ENCODE measurements at places on chromosomes 5 and 9.

- DNase-seq: no peak
Observed at GRCh38 chr9:120761006-120761405, 32.2 kb downstream of the FBXW2 start.

DNA sequence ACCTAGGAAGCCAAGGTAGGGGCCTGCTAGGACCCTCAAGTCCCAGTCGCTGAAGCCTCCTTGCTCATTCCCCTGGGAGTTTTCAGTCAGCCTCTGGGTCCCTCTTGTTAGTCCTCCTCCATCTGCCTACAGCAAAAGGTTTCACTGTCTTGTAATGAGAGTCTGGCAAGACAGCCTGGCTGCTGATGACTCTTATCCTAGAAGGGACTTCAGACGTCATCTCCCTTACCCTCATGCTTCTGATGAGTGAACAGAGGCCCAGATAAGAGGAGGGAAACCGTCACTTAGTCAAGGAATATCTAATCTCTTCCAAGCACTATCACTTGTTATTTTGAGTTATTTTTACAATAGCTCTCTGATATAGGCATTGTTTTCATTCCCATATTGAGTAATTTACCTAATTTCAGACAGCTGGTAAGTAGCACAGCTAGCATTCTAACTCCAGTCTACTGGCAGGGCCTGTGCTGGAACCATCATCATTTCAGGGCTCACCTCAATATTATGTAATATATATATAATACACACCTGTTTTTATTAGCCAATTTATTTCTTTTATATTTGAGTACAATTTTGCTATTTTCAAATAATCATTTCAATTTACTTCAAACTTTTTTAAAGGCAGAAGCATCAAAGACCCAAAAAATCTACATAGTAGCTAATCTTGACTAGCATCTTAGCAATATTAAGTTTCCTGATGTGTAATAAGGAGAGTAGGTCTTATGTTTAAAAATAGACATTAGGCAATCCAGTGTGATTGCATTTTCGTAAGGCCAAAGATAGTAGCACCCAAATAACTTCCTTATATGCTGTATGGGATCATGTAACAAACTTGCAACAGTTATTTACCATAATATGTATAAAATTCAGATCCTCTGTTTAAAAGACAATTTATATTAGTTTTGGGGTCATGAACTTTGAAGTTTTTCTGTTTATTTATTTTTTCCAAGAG is 7.9 kb downstream of the CMYA5 start:
- no peak for DNase-seq

- DNase-seq: no peak
Observed at GRCh38 chr9:129383019-129383560, 205.0 kb upstream of the IER5L start.

DNA sequence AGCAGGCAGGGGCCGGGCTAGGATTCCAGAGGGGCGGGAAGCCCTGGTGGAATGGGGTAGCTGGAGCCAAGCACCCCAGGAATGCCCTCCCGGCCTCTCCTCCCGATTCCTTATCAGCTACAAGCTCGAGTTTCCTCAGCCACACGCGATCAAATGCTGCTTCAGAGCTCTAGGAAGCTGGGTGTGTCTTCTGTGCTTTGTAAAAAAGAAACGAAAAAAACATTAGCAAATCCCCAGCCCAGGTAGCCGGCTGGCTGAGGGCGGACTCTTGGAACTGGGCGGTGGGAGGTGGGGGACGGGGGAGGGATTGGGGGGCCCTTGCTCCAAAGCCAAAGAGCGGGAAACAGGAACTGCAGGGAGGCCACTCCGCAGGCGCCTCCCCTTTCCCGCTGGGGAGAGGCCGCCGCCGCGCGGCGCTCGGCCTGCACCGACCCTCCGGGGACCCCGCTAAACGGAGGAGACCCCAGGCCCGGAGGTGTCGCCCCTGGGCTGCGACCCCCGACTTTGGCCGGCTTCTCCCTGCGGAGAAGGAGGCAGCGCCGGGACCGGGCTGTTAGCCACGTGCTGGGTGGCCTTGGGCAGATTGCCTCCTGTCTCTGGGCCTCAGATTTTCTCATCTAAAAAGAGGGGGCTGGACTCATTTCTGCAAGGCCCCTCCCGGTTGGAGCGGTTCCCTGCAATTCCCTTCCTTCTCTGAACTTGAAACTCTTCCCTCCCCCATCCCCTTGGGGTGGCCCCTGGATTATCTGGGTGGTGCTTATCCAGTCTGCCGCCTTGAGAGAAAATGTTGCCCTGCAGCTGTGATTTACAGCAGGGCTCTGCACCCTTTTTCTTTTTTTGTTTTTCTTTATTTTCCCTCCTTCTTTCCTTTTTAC is 40.9 kb upstream of the FABP6 start:
- DNase-seq: no peak

DNA sequence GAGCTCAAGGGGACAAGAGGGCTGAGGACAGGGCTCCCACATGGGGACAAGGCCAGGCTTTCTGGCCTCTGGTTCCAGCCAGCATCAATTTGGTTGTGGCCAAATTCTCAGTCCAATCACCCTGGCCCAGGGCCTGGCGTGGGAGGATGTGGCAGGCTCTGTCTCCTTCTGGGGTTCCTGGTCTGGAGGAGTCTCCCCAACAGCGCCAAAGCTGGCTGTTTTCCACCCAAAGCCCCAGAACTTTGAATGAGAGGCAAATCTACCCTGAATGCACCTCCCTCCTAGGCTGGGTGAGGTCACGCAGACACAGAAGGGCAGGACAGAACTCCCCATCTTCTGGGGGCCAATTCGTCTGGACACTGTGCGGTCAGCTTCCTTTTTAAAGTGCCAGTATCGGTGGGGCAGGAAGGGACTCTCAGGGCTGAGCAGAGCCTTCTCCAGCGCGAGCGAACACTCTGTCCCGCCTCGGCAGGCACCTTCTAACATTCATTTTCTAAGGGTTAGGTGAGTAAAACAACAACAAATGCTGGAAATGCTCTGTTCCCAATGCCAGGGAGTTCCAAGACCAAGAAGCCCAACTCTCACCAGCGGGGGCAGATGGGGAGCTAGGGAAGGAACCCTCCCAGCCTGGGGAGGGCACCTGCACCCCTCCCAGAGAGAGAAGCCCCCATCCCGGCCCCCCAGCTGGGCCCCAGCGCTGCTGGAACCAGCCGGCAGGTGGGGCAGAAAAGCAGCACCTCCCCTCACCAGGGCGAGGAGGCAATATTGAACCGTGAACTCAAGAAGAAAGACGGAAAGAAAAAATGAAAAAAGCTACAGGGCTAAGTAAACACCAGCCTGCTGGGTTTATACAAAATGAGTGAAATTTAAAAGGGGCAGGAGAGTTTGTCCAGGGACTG is 3.7 kb upstream of the DPM2 start:
- DNase-seq: no peak

DNA sequence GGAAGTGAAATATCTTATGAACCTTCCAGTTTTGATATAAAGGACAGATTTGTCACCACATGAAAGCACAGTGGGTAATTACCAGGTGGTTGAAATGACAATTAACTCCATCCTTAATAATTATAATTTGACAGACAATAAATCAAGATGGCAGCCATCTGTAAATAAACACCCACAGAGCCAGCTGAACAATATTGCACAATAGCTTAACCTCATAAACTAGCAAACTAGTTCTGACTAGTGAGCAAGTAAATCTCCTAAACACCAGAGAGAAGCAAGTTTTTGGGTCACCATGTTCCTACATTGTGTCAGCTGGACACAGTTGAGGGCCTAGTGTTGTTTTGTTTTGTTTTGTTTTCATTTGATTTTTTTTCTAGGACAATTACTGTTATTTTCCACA is 577.4 kb downstream of the ACTL7B start:
- no peak for DNase-seq

DNA sequence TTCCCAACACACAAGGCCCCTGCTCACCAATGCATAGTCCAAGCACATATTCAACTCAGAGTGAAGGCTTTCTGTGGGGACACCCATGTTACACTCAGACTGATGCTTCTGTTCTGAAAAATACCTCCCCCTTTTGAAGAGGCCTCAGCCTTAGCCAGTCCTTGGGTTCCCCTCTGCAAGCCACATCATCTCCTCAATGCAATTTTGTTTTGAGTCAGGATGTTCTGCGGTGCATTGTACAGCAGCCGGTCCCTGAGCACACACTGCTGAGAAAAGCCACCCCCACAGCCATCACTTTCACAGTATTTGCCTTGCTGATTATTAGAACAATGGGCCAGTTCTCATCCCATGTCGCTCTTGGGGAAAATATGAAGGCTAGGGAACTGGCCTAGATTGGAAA is 241.2 kb downstream of the FAM114A2 start:
- DNase-seq: no peak

- DNase-seq: no peak
Observed at GRCh38 chr5:104659497-104659896, 1096.9 kb upstream of the NUDT12 start.

GRCh38 chr5:125891061-125891725 is 532.0 kb upstream of the GRAMD2B start:
- no peak for DNase-seq

DNA sequence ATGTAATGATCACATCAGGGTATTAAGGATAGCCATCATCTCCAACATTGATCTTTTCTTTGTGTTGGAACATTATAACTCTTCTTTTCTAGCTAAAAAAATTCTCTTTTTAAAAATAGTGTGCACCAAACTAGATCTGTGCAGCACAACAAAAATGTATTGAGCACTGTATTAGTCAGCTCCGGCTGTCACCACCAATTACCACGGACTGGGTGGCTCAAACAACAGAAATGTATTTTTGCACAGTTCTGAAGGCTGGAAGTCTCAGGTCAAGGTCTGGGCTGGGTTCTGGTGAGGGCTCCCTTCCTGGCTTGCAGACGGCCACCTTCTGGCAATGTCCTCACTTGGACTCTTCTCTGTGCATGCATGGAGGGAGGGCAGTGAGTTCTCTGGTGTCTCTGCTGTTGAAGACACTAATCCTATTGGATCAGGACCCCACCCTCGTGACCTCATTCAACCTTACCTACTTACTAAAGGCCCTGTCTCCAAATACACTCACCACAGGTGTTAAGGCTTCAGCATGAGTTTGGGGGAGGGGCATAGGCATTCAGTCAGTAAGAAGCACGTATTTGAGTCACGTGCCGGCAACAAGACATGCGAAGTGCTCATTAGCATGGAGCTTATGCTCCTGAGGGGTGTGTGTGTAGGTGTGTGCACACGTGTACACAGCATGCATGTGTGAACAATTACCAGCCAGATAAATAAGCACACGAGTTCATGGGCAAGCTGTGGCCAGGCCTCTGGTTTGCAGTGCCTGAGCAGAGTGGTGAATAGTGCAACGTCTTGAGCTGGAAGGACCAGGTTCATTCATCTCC is 89.4 kb upstream of the SH3PXD2B start:
- DNase-seq: peak; percentile 4

GRCh38 chr5:52148679-52149078 is 639.0 kb upstream of the ITGA1 start:
- no peak for DNase-seq

GRCh38 chr9:77392328-77392727 is 215.0 kb downstream of the VPS13A start:
- no peak for DNase-seq

- no peak for DNase-seq
Observed at GRCh38 chr9:134420974-134421432, 94.7 kb downstream of the RXRA start.

- no peak for DNase-seq
Observed at GRCh38 chr5:132762246-132763000, 14.6 kb downstream of the SEPTIN8 start.

DNA sequence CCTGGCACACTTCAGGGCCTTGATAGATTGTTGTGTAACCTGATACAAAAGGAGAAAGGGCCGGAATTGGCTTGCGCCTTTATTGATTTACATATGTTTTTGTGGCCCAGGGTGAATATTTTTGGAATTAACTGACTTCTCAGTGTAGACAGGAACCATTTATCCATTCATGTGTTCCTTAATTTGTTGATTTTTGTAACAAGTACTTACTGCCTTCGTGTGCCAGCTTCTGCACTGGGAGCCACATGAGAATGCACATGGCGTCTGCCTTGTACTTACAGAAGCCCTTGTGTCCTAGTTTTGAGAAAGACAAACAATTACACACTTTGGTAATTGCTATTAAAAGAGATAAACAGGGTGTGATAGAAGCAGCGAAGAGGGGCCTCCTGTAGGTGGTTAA is 26.4 kb downstream of the EHMT1 start:
- no peak for DNase-seq

GRCh38 chr5:11477786-11478185 is 426.5 kb downstream of the CTNND2 start:
- DNase-seq: no peak
